ENCODE measurements at places on chromosomes 7 and 10.

- DNase-seq, result no peak
These were observed 47.5 kb downstream of the WIPF3 start for GRCh38 chr7:29853789-29854188.

DNA sequence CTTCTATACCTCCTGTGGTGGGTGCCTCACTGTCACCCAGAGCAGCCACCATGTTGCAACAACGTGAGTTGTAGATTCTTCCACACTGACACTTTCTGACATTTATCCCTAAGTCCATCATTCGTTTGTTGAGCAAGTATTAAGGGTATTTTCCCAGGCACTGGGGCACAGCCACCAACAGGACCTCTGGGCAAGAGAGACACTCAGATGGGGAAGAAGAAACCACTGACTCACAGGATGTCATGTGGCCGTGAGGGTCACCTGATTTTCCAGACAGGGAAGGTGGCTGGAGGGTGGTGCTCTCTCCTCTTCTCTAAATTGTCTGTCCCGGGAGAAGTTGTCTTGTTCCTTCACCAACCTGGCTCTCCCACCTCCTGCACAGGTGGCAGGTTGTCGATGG lies 51.7 kb upstream of the PPIF start:
- no peak for DNase-seq

DNA sequence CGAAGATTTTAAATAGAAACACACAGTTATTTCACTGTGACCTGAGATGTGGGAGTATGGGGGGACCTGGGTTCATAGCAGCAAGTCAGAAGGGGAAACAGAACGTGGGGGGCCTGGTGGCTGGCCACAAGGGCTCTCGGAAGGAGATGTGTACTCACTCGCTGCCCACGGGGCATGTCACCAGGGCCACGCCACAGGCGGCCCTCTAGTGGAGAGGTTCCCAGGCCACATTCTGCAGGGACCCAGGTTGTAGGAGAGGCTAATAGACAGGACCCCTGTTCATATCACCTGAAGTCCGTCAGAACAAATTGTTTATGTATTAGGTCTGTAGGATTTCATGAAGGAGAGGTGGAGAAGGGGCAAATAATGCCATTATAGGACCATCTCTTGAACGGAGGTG lies 25.1 kb upstream of the SVOPL start:
- DNase-seq, result no peak

DNA sequence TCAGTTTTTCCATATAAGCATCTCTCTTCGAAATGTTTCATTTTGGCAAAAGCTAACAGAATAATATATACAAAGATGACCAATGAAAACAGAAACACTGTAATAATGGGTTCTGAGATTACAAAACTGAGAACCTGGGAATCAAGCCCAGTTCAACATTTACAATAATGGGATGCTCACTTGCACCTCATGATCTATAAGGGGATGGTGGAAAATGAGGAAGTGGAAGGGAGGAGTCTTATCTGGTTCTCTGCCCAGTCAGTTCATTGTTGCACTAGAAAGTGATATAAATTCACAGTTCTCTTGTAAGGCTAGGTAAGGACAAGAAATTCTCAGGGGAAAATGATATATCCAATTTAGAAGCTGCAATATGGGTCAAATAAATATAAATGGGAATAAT lies 31.7 kb upstream of the RHOBTB1 start:
- DNase-seq, result peak; percentile 49

- DNase-seq, result no peak
These were observed 2.5 kb downstream of the ASB13 start for GRCh38 chr10:5663692-5664427.

DNA sequence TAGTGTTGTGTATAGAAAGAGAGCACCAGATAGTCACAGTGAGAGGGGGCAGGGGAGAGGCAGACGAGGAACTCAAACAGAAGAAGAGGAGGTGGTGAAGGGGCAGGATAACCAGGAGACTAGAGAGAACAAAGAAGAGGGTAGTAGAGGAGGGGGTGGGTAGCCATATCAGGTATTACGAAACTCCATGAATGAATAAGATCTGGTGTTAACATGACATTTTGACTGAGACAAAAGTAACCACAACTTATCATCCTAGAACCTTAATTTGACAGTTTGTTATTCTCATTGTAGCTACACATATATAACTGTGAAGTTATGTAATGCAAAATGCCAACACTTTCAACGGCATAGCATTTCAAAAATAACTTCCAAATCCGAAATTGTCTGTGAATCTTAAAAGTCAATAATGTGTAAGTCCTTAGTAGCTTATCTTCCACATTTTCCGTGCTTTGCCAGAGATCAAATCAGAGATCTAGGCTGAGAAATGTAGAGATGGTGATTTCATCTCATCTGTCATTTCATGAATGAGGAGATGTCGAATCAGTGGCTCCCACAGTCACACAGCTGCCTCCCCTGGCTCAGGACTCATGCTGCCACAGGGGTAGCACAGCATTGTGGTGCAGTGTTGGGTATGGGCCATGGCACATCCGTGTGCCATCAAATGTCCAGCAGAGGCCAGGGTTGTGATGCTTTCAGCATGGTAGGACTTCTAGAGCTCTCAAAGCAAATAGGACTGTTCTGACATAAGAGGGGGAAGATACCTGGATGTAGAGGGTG lies 202.1 kb downstream of the HECW1 start:
- no peak for DNase-seq

GRCh38 chr7:80763289-80763688 lies 124.8 kb downstream of the CD36 start:
- no peak for DNase-seq

GRCh38 chr10:84360637-84361365 lies 32.4 kb downstream of the CCSER2 start:
- DNase-seq, result no peak

DNA sequence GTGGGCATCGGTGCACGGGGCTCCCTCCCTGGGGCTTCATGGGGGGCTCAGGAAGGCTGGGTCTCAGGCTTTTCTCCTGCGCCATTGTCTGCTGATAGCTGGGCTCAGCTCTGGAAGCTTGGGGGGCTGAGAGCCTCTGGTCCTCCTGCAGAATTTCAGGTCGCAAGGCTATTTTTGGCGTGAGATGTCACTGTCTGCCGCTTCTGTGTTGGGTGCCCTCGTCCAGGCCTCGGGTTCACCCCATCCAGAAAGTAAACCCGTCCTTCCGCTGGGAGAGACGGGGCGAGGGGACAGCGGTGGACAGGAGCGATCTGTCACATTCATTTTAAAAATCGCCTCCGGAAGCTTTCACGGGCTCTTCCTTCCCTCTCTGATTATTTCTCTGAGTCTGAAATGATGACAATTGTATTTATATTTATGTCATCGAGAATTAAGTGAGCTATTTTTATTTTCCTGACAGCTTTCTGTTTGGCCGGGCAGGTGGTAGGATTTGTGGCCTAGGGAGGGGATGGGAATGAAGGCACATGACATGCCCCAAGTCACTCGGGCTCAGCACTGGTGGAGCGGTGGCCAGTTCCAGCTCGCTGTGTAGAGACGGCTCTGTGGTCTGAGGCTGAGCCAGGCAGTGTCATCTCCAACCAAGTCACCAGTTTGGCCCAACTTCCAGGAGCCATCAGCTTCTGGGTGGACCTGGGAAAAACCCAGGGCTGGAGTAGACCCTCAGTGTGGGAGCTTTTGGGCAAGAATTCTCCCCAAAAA lies 40.7 kb upstream of the AP5Z1 start:
- no peak for DNase-seq

DNA sequence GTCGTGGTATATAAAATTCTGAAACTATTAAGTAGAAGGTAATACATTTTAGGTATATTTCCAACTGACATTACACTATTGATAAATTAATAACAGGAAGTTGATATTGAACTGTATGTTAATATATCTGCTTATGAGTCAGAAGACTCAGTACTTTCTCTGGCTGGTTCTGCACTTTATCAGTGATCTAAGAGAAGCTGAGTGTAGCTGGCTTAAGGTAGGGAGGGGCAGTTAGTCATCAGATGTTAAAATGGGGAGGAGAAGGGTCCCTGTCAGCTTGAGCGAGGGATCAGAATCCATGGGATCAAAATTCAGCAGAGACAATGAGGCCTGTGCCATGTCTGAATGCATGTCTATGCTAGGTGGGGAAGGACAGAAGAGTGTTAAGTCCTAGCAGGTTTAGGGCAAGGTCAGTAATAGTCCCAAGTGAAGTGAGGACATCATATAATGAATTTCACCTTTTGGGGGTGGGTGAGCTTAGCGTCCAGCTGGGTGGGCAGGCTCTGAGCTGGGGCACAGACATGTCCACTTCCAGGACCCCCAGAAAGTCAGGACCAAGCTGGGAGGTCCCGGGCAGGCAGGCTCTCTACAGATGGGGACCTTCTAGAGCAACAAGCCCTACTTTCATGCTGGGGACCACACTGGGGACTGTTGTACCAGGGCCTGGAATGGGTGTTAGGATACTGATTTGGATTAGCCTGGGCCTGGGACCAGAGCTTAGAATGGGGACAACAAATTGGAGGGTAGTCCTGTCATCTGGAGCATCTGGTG lies 82.9 kb downstream of the WDFY4 start:
- DNase-seq, result no peak

DNA sequence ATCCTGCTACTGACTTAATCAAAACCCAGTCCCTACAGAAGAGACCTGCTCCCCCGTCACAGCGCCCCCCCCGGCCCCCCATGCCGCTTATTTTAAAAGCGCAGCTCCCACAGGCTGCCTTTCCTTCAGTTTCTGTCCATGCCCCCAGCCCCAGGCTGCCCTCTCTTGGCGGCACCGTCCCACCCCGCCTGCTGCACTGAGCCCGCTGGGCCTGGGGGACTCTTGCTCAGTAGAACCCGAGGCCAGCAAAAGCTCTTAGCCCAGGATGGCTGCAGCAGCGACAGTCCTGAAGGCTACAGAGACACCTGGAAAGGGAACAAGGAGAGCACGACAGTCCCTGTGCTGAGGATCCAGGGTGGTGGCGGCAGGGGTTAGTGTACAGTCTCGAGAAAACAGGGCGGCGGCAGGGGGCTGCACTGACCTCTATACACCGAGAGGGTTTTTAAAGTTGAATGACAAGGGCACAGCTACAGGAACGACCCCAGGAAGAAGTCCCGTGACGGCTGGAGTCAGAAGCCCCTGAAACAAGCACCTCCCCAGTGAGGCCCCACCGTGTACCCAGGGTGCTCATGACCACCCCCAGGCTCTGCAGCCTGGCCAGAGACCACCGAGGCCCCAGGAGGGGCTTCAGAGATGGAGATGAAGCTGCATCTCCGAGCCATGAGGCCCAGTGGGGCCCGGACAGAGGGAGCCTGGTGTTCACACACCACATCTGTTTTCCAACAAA lies 54.4 kb downstream of the ZRANB1 start:
- no peak for DNase-seq

DNA sequence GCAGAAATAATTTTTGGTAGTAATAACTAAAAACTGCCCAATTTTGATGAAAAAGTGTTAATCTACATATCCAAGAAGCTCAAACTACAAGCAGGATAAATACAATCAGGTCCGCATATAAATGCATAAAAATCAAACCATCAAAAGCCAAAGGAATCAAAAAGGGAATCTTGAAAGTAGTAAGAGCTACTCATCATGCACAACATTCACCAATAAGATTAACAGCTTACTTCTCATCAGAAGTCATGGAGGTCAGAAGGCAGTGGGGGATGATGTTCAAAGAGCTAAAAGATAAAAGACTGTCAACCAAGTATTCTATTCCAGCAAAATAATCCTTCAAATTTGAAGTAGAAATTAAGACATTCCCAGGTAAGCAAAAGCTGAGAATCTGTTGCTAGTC lies 76.4 kb downstream of the CRPPA start:
- no peak for DNase-seq

Data from COR-L47 (cell line).